Type B pancreatic cell (in vitro differentiated cells): ENCODE measurements at places on chromosomes 6 and 20. TPM values are rescaled to one million over a fixed set of nuclear protein-coding genes. Genes with fewer than 3 reads are reported as not detected.

DNA sequence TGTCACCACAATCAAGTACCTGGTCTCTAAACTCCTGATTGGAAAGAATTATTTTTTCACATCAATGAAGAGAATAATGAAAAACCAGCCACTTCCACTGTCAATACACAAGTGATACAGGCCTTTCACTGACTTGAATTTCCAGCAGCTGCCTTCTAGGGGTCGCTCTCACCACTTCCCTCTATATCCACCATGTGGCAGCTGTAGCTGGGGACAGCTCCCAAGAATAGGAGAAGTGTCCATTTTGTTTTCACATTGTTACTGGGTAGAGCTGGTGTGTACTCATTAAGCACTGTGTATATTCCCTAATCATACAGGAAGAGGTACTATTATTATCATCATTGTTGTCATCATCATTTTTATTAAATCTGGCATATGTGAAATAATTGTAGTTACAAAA, 438.4 kb upstream of the SPTLC3 start:
- no peak for DNase-seq

DNA sequence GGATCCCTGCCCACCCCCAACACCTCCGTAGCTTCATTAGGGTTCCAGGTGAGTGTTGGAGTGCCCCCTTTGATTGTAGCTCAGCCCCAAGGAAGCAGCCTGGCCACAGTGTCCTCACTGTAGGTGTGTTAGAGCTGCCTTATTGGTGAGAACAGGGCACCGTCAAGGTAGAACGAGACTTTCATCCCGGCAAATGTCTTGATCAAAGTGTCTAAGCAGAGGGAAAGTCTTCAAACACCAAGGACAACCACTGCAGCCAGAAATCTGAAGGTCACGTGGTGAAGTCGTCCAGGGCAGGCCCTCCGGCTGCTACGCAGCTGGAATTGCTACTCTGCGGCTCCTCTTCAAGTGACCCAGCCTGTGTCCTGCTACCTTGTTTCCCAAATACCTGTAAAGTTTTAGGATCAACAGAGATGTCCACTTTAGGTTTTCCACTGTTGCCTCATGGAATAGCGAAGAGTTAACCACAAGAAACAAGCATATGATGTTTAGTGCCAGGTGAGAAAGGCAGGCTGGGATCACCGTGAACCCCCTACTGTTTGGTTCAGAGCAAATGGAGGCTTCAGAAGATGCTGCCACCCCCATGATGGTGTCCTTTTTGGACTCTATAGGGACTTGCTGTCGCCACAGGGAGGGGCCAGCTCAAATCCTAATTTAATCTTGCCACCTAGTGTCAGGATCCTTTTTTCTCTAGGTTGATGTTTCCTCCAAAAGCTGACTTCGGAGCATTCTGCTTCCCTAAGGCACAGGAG, 1.7 kb upstream of the DLL1 start:
- no peak for DNase-seq

- no peak for DNase-seq
Observed at GRCh38 chr6:52598123-52598823, 21.4 kb upstream of the TRAM2 start.

The DCDC2 gene
- total RNA-seq: 5.5 and 8.7 TPM in 2 replicates
